ENCODE measurements at places on chromosomes 1 and 21.

DNA sequence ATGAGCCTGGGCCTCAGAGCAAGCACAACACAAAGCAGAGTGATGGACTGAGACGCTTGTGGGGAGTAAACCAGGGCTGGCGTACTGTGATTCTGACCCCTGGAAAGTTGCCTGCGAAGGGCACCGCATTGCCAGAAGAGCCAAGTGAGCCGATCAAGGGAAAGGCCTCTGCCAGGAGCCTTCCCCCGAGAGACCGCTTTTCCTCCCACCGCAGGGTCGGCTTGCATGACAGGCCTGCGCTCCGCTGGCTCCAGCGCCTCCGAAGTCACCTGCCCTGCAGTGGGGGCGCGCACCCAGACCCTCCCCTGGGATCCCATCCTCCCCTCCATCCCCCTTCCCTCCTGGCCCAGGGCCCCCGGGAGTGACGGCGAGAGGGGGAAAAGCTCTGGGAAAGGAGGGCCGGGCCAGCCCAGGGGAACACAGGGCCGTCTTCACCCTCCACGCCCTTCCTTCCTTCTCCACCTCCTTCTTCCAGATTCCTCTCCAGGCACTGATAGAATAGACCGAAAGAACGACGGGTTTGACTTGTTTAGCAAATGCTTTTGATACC lies 165.0 kb downstream of the TRIM33 start:
- peak; percentile 19 for DNase-seq

GRCh38 chr21:30240661-30241060 lies 24.8 kb upstream of the CLDN8 start:
- no peak for DNase-seq

DNA sequence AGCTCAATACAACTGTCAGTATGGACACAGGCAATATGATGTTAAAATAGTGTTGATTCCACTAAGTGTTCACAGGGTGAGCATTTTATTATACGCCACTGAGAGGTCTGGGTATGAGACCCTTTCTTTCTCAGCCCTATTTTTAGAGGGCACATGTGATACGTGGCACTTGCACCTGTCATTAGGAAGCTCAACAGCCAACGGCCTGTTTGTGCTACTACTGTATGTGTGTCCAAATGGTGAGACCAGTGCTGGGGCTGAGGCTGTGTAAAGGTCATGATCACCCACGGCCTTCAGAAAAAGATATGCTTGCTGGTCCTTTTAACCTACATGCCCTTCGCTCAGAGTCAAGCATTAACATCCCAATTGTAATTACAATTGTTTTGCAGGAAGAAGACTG lies 176.2 kb downstream of the DUSP10 start:
- DNase-seq, result no peak

DNA sequence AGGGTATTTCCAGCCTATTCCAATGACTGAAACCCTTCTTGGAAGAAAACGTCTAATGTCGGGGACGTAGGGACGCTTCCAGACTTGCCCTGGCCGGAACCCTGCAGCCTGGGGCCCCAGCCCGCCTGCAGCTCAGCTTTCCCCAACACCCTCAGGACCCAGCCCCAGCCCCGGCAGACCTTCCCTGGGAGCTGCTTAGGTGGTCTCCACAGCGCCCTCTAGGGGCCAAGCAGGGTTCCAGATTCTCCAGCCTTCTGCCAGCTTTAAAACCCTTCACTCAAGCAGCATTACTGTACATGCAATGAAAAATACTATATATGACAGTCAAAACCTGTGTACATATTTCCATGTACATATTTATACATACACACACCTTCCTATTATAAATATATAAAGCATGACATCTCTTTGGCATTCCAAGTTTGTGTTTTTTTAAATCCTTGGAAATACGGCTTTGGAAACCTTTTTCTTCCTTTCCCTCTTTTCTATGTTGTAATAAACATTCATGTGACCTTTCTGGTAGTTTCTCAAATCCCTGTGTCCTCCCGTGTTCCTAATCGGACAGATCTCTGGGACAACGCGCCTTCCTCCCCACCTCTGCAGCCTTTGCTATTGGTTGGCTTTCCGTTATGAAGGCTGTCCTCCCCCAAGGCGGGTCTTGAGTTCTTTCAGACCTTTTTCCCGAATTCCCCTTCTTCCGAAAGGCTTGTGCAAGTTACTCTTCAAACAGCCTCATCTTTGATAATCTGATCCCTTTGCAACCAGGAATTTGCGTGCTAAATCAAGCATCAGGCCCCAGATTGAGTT lies 60.3 kb downstream of the STUM start:
- DNase-seq, result peak; percentile 55

DNA sequence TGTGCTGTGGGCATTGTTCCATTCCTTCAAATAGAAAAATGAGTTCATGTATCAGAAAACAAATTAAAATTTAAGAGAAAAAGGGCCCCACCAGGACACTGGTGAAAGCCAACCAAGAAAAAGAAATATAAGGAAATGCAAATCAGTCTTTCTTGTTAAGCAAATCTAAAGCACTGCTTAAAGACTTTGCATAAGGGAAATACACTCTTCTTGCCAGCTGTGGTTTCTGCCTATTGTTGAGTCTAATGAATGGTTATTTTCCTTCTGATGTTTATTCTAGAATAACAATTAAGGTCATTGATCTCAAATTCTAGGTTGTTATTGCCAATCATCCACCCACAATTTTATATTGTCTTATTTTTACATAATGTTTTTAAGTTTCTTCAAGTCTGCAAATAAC lies 158.6 kb upstream of the SNX7 start:
- DNase-seq, result no peak

DNA sequence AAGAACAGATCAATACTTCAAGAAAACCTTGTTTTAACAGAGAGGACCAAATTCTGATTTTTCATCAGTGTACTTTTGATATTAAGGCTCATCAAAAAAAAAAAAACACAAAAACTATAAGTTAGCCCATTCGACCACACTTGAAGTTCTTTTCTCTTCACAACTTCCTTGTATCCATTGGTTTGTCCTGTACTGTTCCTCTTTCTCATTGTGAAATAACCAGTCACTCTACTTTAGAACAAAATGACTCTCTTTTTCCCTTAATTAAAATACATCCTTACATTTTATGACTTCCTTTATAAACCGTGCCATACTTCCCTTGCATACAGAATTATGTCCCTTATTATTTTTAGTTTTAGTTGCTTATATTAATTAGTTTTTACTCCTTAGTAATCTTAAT lies 8.4 kb downstream of the QSOX1 start:
- no peak for DNase-seq

DNA sequence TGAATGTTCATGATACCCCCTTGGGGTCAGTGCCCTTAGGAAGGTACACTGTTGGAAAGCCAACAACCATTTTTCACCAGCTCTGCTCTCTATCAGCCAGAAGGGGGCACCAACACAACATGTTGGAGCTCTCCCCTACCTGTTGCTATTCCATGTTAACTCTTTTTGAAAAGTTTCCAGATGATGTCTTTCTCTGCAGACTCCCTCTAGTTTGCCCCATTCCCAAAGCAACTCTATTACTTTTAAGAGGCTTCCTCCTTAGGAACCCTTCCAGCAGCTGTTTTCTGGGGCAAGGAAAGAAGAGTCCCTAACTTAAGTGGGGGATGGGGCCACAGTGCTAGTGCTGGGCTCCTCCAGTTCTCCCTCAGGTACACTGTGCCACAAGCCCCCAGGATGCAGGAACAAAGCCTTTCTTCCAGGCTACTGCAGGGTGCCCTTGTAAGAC lies 22.9 kb upstream of the NDC1 start:
- DNase-seq, result peak; percentile 35

DNA sequence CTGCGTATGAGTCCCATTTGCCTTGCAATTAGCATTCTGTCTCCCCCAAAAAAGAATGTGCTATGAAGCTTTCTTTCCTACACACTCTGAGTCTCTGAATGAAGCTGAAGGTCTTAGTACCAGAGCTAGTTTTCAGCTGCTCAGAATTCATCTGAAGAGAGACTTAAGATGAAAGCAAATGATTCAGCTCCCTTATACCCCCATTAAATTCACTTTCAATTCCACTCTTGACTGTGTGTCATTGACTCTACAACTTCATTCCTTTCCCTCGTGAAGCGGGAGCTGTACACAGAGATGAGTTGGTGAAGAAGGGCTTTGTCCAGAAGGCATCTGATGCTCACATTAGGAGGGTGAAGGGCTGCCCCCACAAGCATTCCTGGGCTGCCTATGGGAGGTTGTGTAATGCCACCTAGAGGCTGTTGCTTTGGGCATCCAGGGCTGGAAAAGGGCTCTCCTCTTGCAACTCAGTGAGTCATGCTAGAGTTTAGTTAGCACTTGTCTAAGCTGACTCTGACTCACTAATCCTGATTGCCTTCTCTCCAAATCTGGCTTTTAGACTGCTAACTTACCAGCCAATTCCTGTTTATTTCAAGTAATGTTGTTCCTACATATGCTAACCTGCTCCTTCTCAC lies 1.8 kb downstream of the SPRR1B start:
- peak; percentile 34 for DNase-seq

DNA sequence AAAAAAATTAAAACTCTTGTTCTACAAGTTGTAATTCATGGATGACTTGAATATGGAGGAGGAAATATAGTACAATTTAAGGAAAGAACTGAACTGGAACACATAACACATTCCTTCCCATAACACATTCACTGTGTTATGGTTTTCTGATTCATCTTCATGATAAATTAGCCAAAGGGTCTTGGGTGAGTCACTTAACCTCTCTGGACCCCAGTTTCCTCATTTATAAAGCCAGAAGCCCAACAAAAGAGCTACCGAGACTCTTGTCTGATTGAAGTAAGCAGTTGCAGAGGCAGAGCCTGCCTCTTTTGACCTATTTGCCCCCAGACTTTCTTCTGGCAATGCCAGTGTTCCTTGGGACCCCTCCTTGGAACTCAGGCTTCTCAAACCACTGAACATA lies 161.9 kb upstream of the KCTD3 start:
- no peak for DNase-seq

DNA sequence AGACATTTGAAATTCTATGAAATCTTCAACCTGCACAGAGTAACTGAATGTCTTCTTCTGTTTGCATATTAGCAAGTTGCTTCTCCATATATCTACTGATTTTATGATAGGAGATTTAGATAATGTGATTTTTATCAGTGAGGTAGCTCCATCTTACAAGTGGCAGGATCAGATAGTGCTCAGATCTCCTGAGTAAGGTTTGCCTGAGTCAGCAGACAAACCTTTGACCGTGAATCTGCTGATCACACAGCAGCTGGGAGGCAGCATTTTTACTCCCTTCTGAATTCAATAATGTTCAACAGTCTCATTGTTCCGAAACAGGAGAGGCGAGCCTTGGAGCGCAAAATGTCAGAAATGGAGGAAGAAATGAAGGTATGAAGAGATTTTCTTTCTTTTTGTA lies 141.4 kb downstream of the SYT2 start:
- DNase-seq, result no peak

DNA sequence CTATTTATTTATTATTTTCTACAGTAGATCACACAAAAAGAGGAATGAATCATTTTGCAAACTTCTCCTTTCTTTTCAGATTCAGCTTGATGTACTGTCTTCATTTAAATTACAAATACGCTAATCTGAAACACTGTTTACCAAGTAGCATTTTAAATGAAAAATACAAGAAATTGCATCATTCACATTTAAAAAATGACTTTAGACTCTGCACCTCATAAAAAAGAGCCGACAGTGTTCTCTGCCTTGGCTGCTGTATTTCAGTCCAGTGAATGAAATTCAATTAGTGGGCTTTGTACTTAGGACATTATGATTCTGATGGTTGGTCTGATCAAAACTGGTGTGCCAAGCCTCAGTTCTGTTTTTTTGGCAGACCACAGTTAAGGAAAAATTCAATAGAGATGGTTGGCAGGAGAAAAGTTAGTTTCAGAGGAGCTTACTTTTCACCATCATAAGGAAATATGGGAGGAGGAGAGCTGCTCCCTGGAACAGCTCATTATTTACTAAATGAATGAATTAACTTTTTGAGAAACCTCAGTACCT lies 222.4 kb upstream of the ESRRG start:
- no peak for DNase-seq

- no peak for DNase-seq
Observed at GRCh38 chr1:53321366-53321765, 6.5 kb downstream of the LRP8 start.

DNA sequence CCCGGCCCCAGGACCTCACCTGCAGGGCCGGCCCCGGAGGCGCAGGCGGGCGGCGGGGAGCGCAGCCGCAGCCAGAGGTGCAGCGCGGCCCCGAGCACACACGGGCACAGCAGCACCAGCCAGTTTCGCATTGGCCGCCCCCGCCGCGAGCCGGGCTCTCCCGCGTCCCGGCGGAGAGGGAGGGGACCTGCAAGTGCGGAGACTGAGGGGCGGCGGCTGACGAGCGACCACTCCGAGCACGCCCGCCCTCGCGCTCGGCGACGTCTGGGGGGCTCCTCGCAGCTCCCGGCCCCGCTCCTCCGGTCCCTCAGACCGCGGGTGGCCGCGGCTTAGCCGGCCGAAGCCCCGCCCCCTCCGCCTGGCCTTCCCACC lies at the start of gene B3GALNT2:
Gene B3GALNT2, minus strand, starts transcription at position 331 of the 372 bp plus-strand sequence. Its CDS starts 200 bp downstream, at position 131.
- no peak for DNase-seq

DNA sequence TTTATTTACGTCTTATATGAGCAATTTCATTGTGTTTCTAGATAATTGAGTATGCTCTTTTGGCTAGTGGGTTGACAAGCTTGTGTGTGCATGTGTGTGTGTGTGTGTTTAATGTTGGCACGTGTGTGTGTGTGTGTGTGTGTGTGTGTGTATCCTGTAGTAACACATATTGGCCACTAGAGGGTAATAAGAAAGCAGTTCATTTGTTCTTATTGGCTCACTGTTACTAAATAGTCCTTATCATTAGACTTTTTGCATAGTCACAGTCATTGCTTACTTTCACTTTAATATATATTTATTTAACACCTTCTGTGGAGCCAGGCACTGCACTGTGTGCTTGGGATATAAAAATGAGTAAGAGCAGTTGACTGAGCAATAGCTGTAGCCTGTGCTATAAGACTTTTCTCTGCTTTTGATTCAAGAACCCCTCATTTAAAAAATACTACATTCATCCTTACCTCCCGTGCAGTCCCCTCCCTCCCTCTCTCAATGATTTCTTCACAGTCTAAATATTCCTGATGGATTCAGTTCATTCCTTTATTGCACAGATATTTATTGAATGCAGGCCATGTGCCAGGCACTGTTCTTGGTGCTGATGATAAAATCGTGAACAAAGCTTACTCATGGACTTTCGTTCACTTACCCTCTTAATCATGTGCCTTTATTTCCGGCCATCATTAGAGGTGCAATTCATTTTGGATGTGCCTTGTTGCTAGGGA lies 96.7 kb downstream of the DYRK1A start:
- peak; percentile 14 for DNase-seq

DNA sequence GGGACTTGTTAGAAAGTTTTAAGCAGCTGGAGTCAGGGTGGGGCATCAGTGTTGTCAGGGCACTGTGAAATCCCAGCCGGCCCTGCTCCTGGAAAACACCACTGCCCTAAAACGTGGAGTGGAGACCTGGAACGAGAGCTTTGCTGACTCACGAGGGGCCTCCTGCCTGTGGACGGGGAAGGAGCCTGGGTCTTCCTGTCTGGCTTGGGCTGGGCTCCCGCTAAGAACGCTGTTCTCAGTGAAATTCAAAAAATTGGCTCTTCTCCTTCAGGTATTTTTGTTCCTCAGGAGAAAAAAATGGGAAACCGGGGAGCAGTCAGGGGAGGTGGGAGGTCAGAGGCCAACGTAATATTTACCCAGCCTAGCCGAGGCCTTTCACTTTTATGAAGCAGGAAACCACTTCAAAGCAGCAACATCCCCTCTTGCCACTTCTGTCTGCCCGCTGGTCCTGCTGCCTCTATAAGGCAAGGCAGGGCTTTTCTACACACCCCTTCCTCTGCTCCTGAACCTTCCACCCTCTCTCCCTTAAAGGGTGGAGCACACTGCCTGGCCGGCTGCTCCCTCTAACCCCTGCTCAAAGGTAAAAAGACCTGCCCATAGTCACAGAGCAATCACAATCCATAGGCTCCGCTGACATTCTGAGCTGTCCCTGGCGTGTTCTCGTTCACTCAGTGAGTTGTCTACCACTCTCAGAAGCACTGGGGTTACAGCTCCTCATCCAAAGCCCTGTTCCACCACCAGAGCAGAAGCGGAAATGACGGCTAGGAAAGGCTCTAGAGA lies 8.0 kb downstream of the PLXNA2 start:
- no peak for DNase-seq

Measured in NCI-H345 (cell line).